ENCODE measurements at places on chromosomes 4 and X.

DNA sequence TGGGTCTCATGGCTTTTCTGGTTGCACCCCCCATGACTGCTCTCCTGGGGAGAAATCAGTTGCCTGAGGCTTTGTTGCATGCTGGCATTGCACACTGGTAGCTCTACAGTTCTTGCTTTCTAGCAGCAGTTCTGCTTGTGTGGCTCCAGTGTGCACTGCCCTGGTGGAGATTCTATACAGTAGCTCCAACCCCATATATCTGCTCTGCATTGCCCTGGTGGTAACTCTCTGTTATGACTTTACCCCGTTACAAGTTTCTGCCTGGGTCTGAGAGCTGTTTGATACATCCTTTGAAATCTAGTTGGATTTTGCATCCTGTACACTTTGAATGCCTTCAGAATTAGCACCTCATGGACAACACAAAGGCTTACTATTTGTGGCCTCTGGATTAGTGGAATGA, 241.4 kb upstream of the EPHA5 start:
- no peak for DNase-seq

GRCh38 chr4:55068522-55068921, 56.9 kb downstream of the KDR start:
- no peak for DNase-seq

- no peak for DNase-seq
Observed at GRCh38 chr4:88859191-88859812, 161.7 kb upstream of the NAP1L5 start.

DNA sequence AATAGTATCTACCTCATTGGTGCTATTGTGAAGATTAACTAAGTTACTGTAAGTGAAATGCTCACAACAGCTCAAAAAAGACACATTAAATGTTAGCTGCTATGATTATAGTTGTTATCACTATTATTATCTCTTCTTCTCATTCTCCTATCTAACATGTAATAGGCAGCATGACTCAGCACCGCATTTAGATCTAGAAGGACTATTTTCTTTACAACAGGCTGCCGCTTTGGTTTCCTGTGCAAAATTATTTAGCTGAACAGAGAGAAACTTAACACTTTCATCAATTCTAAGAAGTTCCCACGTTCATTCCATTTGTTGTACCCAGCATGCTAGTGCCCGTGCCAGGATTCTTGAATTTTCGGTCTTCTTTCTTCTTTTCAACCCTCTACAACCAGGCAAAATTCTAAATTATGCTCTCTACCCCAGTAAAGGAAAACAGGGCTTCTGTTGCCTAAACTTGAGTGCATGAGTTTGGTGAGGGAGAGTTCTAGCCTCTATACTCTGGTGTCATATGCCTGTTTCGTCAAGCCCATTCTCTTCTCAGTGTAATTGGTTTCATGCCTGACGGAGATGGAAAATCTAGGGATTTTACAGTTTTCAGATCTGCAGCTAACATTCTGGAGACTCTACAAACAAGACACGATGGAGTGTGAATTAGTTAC, 378.9 kb downstream of the PPP1R2C start:
- DNase-seq: no peak

- no peak for DNase-seq
Observed at GRCh38 chrX:44785652-44786051, 58.2 kb upstream of the DUSP21 start.

DNA sequence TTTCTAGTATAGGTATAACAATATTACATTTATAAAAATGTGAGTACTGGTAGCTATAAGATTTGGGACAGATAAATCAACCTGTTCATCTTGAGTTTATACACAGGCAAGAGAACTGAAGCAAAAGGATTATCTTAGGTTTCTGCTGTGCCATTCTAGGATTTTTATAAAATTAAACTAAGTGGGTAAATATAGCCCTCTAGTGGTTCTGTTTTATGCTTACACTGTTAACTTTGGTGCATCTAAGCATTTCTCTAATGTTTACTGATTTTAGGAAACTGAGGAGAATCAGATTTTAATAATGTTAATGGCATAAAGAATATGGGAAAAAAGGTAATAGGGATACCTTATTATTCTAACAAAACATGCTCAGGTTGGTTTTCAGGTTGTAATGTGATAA, 1.1 kb upstream of the RRH start:
- DNase-seq: no peak

- no peak for DNase-seq
Observed at GRCh38 chr4:152719801-152720556, 40.2 kb upstream of the TMEM154 start.

- no peak for DNase-seq
Observed at GRCh38 chr4:183831683-183832082, 73.4 kb upstream of the STOX2 start.

- no peak for DNase-seq
Observed at GRCh38 chr4:29852537-29852936, 867.6 kb upstream of the PCDH7 start.

- DNase-seq: no peak
Observed at GRCh38 chr4:37243722-37244582, 591 bp upstream of the NWD2 start.

DNA sequence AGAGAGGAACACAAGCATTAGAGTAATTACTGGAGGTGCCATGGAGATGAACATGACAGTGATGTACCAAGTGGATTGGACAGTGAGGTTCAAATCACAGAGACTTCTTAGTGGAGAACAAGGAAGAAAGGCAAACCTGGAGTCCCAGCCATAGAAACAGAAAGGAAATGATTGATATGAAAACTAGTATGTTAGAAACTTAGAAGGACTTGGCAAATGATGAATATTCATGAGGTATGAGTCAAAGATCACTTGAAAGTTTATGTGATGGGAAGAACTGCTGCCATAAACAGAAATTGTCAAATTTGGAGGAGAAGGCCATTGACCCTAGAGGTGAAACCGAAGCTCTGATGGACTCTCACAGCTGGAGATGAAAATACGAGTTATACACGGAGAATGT, 88.2 kb downstream of the PHOX2B start:
- no peak for DNase-seq

DNA sequence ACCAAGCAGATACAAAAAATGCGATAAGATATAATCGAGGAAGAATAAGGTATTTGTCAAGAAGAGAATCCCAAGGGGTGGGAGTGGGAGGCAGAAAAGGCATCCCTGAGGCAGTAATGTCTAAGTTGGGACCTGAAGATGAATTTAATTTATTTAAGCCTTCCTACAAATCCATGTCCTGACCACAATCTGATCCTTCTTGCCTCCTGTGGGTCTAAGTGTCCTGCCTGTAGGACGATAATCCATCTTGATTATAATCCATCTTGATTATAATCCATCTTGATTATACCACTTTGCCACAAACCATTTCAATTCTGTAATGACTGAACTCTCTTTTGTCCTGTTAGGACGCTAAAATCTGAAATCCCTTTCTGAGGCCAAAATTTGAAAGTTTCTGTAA, 130.2 kb downstream of the COL25A1 start:
- no peak for DNase-seq

- DNase-seq: no peak
Observed at GRCh38 chrX:24782011-24782410, 88.3 kb downstream of the POLA1 start.

- DNase-seq: peak; percentile 26
Observed at GRCh38 chrX:97563531-97564133, 679.9 kb downstream of the RPA4 start.

DNA sequence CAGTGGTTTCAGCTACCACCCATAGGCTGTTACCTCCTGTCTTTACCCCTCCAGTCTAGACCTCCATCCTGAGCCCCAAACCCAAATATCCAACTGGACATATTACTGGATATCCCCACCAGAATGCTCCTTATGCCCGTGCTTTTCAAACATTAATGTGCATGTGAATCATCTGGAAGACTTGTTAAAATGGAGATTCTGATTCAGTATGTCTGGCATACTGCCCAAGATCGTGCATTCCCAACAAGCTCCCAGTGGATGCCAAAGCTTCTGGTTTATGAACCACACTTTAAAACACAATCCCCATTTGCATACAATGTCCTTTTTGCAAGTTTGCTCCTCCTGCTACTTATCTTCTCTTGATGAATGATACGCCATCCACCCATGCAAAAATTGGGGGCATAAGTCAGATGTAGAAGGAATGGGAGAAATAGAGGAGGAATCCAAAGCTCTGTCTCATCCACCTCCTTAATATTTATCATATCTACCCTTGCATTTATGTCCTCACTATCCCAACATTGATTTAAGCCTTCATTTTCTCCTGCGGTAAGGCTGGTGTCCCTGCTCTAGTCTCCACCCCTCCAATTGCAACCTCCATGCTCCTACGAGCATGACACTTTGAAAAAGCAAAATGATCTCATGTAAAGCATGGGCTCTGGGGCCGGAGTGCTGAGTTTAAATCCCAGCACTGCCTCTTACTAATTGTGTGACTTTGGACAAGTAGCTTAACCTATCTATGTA, 7.4 kb upstream of the PGRMC1 start:
- peak; percentile 32 for DNase-seq

DNA sequence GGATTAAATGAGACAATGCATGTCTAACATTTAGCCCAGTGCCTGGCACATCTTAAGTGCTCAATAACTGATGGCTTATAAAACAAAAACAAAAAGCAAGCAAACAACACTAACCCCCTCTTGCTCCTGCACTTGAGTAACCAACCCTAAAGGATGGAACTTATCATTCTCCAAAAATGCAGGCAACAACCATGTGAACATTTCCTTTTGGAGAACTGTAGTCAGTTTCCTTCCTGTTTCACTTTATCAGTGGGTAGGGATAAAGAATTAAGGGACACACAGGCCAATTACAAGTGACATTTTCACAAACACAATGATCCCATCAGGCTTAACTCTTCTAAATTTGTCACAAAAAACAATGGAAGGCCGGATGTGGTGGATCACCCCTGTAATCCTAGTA, 30.4 kb downstream of the RPS3A start:
- no peak for DNase-seq

- no peak for DNase-seq
Observed at GRCh38 chr4:73734530-73735001, 5.8 kb upstream of the CXCL8 start.

GRCh38 chr4:17869327-17869726, 58.5 kb downstream of the NCAPG start:
- no peak for DNase-seq

GRCh38 chrX:131881194-131881593, 141.9 kb upstream of the STK26 start:
- no peak for DNase-seq

DNA sequence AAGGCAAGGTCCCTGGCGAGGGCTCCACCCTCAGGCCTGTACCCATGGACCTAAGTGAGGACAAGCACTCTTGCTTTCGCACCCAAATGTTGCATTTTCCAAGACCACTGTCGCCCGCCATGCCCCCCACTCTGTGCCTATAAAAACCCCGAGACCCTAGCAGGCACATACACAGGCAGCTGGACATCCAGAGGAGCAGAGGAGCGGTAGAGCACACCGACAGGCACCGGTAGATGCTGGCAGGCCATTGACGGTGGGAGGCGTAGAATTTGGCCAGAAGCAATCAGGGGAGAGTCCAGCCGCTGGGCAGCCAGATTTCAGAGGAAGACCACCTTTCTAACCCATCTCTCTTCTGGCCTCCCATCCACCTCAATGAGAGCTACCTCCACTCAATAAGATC, 715.2 kb upstream of the AADAT start:
- no peak for DNase-seq

DNA sequence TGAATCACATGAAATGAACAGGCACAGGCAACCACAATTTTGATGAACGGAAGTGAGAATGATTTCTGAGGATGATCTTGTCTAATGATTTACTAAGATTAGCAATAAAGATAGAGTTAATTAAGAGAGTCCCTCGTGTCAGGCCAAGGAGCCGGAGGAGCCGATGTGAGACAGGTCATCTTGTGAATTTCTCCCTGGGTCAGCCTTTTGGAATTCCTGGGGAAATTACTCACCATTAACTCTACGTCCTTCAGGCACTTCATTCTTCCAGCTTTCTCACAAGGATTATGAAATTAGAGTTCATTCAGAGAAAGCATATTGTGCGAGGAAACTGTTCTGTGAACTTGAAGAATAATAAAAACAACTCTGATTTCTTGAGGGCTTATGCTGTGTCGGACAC, 86.7 kb downstream of the PSAPL1 start:
- DNase-seq: no peak

GRCh38 chrX:140762061-140762460, 52.5 kb downstream of the LINC00632 start:
- DNase-seq: no peak

DNA sequence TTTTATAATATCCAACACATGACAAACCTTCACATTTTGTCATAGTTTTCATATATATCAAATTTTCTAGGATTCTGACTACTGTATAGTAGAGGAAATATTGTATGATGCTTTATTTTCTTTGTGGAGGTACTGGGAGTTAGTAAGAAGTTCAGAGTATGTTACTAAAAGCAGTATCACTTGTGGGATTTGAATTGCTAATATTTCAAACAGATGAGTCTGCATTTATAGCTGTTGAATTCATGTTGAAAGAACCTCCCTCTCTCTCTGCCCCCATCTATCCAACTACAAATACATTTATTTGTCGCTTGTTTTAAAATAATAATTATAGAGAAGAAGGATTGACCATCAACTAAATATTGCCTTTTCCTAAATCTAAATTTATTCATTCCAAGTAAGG, 29.8 kb upstream of the MAPK10 start:
- DNase-seq: no peak

GRCh38 chr4:110042545-110043517, 130.1 kb downstream of the EGF start:
- no peak for DNase-seq

DNA sequence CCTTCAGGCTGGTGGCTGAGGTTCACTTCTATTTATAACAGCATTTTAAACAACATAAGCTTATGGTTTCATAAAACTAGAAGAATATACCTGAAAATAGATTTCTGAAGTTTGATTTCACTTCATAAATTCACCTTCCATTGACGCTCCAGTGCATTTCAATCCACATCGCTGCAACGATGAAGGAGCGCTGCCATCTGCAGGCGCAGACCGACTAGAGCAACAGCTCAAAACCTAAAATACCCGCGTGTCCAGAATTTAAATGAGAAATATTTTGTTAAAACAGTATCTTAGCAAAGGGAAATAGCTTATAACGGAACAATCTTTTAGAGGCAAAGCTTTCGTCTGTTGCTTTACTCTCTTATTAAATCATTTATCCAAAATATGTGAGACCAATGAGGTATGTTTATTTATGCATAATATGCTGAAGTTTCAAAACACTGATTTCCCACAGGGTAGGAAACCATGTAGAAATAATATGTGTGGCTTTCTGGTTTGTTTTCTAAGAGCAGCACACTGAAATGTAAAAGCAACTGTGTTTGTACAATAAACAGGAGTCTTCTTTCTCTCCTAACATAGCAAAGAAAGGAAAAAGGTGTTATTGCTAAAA, 816.4 kb upstream of the FRG1 start:
- DNase-seq: peak; percentile 36

- DNase-seq: no peak
Observed at GRCh38 chr4:83022724-83023450, 12.1 kb upstream of the COPS4 start.

GRCh38 chr4:86778175-86778574, 71.0 kb downstream of the SLC10A6 start:
- no peak for DNase-seq

Data from smooth muscle cell of the brain vasculature (primary cell).